ENCODE measurements at places on chromosomes 2 and 18. TPM values are rescaled to one million over a fixed set of nuclear protein-coding genes. Genes with fewer than 3 reads are reported as not detected.
A peak's percentile ranks its signal among the peaks of the same experiment; 100 is the strongest.

- DNase-seq, result no peak
These were observed 201.9 kb downstream of the CLIP4 start for GRCh38 chr2:29317077-29317517.

- no peak for DNase-seq
These were observed 583.3 kb downstream of the SATB2 start for GRCh38 chr2:198874472-198874858.

- no peak for DNase-seq
These were observed 61.3 kb downstream of the DDX18 start for GRCh38 chr2:117875786-117876185.

GRCh38 chr2:95669441-95669991 is 77.7 kb downstream of the TRIM43 start:
- DNase-seq, result no peak

- DNase-seq, result no peak
These were observed 652.9 kb downstream of the NR4A2 start for GRCh38 chr2:155679647-155680046.

- DNase-seq, result no peak
These were observed 1606.4 kb upstream of the ACVR2A start for GRCh38 chr2:146238254-146238966.

DNA sequence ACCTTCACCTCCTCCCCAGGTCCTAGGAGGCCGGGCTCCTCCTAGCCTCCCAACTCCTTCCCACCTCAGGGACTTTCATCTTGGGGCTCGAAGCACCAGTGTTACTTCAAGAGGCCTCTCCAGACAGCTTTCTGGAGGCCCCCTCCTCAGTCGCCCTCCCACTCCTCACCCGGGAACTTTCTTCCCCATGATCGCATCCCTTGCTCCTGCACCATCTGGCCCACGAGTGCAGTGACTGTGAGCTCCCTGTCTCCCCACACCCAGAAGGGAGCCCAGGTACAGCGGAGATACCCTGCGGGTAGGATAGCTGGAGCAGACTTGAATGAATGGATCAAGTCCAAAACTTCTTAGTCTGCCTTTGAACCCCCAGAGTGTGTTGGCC is 6.1 kb downstream of the ERFE start:
- DNase-seq, result no peak

DNA sequence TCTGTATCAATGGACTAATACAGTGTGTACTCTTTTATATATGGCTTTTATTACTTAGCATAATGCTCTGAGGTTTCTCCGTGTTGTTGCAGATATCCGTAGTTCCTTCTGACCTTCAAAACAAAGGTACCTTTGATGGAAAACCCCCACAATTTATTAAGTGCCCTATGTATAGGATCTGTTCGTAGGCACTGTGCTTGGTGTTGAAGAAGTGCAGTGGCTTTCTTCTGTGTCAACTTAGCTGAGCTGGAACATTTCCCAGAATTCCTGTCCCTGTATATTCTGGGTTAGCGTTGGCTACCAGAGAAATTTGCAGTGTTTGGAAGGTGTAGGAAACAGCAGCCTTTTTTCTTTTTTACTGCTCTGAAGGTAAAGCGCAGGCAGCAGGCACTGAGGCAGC is 56.3 kb upstream of the MSH2 start:
- DNase-seq, result no peak

GRCh38 chr2:172090044-172090961 is 5.0 kb downstream of the DLX1 start:
- DNase-seq, result no peak

- no peak for DNase-seq
These were observed 72.3 kb downstream of the ACVR2A start for GRCh38 chr2:147917161-147917560.

DNA sequence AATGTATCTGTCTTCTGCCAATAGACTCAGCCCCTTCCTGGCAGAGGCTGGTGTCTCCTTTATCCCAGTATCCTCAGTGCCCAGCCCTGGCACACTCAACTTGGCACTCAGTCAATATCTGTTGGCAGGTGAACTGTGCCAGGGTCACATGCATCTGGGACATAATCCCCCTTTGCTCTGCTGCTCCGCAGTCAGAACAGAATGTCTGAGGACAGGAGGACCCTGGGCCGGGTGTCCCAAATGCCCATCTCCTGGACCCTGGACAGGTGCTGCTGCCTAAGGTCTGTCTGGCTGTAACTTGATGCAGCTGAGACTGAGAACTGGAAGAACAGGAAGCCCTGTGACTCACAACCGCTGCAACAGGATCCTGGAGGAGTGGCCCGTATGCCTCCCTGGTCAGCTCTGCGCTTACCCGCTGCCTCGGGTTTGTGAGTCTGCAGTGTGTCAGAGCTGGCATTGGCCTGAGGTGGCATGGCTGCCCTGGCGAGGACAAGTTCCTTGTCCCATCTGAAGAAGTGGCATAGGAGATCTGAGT is 11.4 kb downstream of the HK2 start:
- DNase-seq, result peak; percentile 87

DNA sequence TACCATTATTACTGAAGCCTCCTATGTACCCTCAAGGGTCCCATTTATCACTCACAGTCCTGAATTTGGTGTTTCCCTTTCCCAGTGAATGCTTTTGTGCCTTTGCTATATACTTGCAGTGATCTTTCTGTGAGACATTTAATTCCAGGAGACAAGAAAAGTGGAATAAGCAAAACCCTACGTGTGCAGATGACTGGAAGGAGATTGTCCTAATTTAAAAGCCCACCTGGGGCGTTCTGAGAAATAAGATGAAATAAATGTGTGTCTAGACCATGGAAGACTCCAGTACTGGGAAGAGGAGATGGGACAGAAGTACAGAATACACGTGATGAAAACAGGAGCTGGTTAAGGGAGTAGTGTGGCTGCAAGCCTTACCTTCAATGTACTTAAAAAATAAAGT is 19.3 kb downstream of the TYMS start:
- no peak for DNase-seq

DNA sequence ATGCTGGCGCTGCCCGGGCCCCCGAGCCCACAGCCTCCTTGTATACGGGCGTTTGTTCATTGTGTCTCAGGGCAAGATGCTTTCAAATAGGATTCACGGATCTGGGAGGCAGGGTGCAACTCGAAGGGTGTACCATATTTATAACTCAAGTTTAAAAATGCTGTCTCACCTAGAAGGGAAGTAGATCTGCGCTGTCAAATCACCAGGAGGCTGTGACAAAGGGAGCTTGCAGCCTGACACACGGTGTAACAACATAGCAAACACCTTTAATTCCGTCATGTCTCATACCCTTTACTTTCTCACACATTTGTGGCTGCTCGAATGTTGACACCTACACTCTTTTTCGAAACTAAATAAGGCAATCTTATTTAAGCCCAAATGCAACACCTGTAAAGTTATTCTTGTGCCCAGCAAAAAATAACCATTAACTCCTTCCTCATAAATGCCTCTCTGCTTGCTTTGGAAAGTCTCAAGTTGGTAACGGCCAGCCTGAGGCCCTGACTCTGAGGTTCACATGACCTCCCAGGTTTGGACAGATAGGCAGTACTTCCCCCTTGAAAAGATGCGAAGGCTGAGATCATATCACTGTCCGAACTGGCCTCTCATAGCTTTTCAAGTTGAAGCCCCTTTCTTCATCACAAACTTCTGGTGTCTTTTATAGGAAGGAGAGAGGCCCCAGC is 11.6 kb downstream of the ZEB2 start:
- no peak for DNase-seq

GRCh38 chr2:237326266-237327171 is 87.4 kb downstream of the COL6A3 start:
- DNase-seq, result no peak

DNA sequence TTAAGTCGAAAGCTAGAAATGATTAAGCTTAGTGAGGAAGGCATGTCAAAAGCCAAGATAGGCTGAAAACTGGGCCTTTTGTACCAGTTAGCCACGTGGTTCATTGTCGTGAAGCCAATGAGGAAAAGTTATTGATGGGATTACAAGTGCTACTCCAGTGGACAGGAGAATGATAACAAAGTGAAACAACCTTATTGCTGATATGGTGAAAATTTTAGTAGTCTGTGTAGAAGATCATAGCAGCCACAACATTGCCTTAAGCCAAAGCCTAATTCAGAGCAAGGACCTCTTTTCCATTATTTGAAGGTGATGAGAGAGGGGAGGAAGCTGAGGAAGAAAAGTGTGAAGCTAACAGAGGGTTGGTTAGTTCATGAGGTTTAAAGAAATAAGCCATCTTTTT is 24.1 kb upstream of the RAMP1 start:
- DNase-seq, result no peak

DNA sequence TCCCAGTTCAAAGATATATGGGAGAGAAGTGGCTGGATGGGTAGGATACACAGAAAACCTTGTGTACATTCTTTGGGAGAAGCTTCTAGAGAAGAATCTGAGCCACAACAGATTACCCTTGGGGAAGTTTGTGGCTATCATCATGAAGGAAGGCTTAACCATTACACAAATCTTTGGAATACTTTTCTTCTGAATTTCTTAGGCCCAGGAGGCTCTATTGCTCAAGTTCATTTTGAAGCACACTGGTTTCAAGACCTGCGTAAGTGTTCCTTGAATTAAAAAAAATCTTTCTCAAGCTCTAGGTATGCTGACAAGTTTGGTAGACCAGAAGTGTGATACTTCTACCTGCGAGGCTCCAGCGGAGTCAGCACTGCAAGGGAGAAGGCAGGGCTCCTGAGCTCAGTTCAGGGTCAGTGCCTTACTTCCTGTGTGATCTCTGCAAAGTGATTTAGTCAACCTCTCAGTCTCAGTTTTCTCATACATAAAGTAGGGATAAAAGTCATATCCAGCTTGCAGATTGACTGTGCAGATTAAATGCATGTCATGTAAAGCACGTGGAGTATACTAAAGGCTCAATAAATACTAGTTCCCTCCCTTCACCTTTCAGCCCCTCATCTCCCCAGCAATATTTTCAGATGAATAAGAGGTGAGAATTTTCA is 438.6 kb downstream of the DLGAP1 start:
- no peak for DNase-seq

DNA sequence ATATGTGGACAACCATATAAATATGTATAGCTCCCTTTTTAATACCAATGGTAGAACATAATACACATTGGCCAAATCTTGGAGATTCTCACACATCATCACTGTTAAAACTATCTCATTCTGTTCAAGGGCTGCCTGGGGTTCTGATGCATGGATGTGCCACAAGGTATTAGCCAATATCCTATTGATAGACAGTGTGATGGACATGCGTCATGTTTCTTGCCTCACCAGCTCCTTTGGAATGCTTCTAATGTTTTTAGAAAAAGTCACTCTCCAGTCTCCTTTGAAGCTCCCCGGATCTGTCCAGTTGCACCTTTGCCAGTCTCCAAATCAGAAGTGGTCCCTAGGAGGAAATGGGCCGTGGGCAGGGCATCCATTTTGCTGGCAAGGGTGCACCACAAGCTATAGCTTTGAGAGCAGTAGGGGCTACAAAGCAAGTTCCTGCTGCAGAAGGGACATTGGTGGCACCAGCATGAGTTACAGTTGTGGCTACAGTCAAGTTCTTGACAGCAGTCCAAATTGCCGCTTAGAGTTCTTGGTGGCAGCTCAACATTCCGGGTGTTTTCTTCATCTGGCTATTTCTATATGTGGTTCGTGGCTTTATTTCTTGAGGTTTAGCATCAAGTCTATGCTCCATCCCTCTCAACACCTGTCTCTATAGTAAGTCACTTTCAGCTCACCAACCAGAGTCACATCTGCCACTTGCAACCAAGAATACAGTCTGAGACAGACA is 25.1 kb upstream of the ATRAID start:
- DNase-seq, result no peak

GRCh38 chr18:64807560-64807959 is 658.7 kb upstream of the LINC00305 start:
- DNase-seq, result no peak

DNA sequence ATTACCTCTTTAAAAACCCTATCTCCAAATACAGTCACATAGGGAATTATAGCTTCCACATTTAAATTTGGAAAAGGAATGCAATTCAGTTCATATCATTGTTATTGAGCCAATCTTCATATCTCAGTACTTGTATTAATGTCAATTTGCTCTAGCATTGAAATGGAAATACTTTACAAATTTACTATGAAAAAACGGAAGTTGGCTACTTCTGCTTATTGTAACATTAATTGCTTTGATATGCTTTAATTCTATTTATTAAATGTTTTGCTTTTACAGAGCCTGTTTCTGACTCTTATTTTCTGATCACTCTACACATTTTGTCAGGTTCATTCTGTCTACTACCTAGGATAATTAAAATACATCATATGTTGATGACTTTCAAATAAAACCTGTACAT is 412.6 kb downstream of the KCNJ3 start:
- DNase-seq, result no peak

CFAP210 gene
- total RNA-seq, result not detected

NCKAP5 gene
- 28.5 TPM for total RNA-seq

EIPR1 gene
- 94.1 TPM for total RNA-seq

HOXD3 gene
- total RNA-seq, result 9.1 TPM

SCYGR4 gene
- not detected for total RNA-seq

SNTG2 gene
- total RNA-seq, result 2.7 TPM

All from Peyer's patch (tissue), 4 donors.